NCI-H2029 treated with DMSO at 0.1 percent for 48 hours (cell line): ENCODE measurements at places on chromosomes 16 and 17.

GRCh38 chr16:31215287-31216162, 1.4 kb downstream of the PYDC1 start:
- DNase-seq: no peak

- DNase-seq: no peak
These were observed 17.5 kb downstream of the ALOX15B start for GRCh38 chr17:8056232-8056975.

GRCh38 chr16:9622268-9622667, 530.8 kb downstream of the HAPSTR1 start:
- no peak for DNase-seq

GRCh38 chr16:23382279-23382678, 70.7 kb downstream of the COG7 start:
- DNase-seq: no peak

- no peak for DNase-seq
These were observed 161.5 kb upstream of the TOX3 start for GRCh38 chr16:52708476-52708875.

GRCh38 chr16:4217204-4218131, 24.4 kb downstream of the SRL start:
- peak; percentile 35 for DNase-seq

GRCh38 chr17:74259667-74260524, 14.1 kb upstream of the DNAI2 start:
- DNase-seq: no peak

GRCh38 chr17:33944826-33945225, 310.3 kb upstream of the CCL2 start:
- DNase-seq: no peak

- DNase-seq: no peak
These were observed 41.8 kb downstream of the TMC6 start for GRCh38 chr17:78086740-78087139.

DNA sequence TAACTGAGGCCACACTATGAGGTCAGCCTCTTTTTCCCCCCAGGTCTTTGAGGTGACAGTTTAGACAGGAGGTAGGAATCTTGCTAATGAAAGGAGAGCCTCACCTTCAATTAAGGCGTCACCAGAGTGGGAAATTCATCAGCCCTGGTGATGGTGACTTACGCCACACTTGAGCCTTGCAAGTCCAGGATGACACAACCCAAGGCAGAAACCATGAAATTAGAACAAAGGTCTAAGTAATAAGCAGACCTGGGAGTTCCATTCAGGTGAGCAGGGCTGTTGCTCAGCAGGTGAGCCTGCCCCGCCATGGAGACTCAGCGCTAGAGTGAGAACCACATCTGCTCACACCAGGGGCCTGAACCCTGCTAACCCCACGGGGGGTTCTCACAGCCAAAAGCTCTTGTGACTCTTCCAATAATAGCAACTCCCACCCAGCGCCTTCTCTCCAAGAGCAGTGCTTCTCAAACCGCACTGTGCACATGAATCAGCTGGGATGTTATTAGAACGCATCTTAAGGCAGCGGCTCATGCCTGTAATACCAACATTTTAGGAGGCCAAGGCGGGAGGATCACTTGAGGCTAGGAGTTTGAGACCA, 28.7 kb upstream of the KIFC3 start:
- DNase-seq: no peak

- DNase-seq: no peak
These were observed 9.8 kb downstream of the NHERF1 start for GRCh38 chr17:74757931-74758847.

GRCh38 chr17:72759301-72759700, 333.2 kb downstream of the SLC39A11 start:
- no peak for DNase-seq

DNA sequence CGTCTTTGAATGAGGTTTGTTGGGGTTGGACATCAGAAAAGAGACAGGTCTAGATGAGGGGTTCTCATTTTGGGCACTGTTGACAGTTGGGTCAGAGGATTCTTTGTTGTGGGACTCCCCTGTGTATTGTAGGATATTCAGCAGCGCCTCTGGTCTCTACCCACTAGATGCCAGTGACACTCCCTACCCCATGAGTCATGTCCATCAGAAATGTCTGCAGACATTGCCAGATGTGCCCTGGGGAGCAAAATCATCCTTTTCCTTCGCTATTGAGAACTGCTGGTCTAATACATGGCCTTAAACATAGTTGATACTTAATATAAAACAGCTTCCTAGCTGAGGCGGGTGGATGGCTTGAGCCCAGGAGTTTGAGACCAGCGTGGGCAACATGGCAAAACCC, 3.1 kb downstream of the ABAT start:
- no peak for DNase-seq

DNA sequence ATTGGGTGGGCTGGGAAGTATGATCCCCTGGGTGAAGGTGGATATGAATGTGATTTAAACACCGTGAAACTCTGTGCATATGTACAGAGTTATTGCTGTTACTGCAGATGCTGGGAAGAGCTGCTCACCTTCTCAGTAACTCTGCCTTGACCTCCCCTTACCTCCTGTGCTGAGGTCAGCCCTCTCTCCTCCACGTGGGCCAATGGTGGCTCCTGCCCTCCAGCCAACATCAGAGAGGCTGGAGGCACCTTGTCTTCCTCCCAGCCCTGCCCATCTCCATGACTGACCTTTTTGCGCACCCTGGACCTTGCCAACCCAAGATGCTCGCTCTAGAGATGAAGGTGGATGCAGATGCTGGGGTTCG, 387 bp upstream of the ASB16 start:
- DNase-seq: no peak

DNA sequence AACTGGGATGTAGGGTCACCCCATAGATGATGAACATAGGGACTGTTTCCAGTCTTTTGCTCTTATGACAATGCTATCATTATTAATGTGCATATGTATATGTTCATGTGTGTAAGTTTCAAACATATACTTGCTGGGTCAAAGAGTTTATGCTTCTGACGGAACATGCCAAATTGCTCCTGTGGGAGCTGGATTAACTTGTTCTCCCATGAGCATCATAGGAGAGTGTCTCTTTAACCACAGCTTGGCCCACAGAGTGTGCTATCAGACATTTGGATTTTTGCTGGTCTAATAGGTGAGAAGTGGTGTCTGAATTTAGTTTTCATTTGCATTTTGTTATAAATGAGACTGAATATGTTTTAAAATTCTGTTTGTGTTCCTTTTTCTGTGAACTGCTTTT, 22.3 kb upstream of the ADORA2B start:
- no peak for DNase-seq

GRCh38 chr17:57521606-57522005, 223.5 kb downstream of the CCDC182 start:
- no peak for DNase-seq

GRCh38 chr16:86508947-86509758, 1.2 kb upstream of the FOXF1 start:
- DNase-seq: no peak

- DNase-seq: no peak
These were observed 18.1 kb upstream of the DHRS7B start for GRCh38 chr17:21108651-21109050.

DNA sequence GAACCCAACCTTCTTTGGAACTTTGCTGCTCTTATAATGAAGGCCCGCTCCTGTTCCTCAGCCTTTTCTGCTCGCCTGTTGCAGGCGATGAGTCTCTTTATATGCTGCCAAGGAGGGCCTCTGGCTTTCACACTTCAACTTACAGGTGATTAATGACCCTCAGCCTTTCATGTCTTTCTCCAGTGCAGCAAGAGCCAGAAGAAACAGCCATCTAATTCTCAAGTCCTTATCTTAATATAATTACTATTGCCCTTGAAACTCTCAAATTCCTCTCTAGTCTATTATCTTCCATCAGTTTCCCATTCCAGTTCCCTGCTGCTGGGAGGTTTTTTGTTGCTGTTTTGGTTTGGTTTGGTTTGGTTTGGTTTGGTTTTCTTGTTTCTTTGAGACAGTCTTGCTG, 121.8 kb upstream of the MED13 start:
- DNase-seq: no peak

GRCh38 chr17:67476787-67477335, 99.8 kb downstream of the PITPNC1 start:
- DNase-seq: no peak

DNA sequence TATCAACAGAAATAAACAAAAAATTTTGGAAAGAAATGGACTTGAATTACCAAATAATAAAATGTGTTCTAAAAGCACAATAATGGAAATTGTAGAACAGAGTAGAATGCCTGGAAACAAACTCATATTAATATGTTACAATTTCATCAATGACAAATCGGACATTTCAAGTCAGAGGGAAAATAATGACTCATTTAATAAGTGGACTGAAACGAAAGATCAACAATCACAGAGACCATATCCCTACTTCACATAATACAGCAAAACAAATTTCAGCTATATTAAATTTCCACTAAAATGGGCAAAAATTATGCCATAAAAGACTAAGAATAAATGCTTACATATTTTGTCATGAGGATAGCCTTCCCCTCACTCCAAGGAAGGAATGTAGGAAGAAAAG, 25.7 kb downstream of the CDYL2 start:
- no peak for DNase-seq

GRCh38 chr17:4074831-4075495, 67.9 kb downstream of the ZZEF1 start:
- DNase-seq: no peak

- no peak for DNase-seq
These were observed 335 bp downstream of the TMEM11 start for GRCh38 chr17:21213638-21214014.

DNA sequence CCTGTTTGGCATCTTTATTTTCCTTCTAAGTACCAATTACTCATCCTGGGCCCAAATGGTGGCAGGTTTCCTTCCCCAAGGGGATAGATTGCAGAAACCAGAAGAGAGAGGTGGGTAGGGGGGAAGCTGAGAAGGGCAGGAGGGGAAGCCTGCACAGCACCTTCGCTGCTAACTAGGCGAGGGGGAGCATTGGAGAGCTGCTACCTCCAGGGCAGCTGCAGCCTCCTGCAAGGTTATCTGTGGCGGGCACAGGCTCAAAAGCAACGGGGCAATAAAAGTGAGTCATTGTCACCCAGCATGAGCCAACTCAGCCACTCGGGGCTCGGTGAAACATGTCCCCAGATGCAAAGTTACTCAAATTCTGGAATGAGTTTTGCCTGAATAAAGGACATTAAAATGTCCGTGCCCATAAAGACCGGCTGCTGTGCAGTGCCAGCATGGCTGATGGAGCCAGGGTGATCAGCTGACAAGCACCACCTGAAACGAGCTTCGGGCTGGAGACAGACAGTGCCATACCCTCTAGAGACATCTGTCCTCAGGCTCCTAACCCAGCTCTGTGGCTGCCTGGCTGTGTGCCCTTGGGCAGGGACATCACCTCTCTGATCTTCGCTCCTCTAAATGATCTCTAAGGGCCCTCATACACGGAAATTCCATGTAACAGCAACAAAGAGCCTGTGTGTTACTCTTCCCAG, 68.1 kb upstream of the GRIN2A start:
- DNase-seq: no peak

GRCh38 chr17:45200701-45201100, 21.0 kb upstream of the FMNL1 start:
- DNase-seq: no peak

- DNase-seq: no peak
These were observed 124.3 kb upstream of the NACA2 start for GRCh38 chr17:61715348-61715747.

DNA sequence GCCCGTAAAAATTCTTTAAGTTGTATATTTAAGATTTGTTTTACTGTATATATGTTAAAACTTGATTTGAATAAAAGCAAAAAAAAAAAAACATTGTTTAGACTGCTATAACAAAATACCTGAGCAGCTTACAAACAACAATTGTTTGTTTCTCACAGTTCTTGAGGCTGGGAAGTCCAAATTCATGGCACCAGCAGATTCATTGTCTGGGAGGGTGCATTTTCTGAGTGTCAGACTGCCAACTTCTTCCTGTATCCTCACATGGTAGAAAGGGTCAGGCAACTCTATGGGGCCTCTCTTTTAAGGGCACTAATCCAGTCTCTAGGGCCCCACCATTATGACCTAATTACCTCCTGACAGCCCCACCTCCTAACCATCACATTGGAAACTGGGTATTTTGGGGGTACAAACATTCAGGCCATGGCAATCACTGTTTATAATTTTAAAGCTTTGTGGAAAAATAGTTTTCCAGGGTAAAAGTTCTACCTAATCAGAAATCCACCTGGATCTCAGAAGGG, 281.4 kb downstream of the SLC39A11 start:
- DNase-seq: no peak
